ENCODE measurements at places on chromosomes 1 and 21.

- DNase-seq: no peak
These were observed 107.4 kb upstream of the COA6 start for GRCh38 chr1:234265861-234266260.

- no peak for DNase-seq
These were observed 12.6 kb downstream of the GTF2B start for GRCh38 chr1:88878731-88879130.

DNA sequence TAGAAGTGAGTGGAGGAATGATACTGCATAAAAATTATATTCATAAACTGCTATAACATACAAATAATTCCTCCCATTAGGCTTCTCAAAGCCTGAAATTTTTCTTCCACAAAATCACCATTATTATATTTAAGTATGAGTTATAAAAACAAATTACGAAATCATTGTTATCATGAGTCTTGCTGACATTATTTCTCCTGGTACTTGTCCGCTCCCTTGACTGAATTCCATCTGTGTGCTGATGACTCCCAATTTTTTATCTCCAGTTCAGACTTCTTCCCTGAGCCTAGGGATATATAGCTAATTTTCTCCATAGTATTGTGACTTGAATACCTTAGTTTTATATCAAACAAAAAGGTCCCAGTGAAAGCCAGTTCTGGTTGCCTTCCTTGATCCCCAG, 268.2 kb downstream of the HMCN1 start:
- DNase-seq: no peak

DNA sequence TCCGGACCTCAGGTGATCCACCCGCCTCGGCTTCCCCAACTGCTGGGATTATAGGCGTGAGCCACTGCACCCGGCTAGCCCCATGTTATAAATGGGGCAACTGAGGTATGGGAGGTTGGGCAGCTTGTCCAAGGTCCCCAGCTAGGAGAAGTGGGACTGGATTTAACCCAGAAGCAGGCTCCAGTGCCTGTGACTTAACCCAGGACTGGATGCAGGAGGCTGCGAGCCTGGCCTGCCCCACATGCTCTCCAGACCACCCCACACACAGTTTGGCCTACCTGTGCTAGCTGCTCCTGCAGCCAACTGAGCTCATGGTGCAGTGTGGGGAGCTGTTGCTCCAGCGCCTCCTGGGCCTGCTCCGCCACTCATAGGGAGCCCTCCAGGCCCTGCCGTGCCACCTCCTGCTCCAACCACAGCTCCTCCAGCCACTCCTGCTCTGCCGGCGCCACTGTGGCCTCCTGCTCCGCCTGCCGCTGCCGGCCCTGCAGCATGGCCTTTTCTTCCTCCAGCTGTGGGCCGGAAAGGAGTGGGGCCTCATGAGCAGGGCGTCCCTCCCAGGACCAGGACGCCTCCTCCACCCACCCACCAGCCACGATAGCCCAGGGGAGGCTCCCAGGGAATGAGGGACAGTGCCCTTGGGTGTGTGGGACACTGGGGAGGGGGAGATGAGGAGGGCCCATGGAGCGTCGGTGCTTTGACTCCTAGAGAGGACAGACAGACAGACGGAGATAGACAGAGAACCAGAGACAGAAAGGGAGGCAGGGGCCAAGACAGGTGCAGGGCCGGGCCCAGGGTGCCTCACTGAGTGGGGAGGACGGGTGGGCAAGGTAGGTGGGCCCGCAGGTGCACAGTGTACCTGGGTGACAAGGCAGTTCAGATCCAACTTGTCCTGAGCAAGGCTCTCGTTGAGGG, 12.4 kb upstream of the NBPF1 start:
- DNase-seq: no peak

DNA sequence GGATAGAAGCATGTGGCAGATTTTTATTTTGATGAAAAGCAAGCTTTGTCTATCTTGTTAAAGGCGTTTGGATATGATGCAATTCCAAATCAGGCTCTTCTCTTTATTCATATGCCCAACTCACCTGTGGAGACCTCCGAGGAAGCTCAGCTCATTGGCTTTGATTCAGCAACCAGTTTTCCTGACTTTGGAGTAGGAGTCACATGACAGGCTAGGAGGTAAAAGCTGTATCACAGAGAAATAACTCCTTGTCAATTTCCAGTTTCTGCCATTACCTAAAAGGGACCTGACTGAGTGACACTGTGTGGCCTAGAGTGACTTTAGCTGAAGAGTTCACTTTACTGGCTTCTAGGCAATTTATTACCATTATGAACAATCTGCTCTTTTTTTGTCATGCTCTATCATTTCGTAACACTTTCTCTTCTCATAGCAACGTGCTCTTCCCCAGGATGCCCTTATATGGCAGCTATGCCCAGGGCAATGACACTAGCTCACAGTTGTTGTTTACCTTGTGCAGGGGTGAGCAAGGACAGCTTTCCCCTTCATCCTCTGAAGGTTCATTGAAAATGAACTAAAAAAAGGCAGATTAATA, 107.2 kb downstream of the KCNK1 start:
- DNase-seq: no peak

DNA sequence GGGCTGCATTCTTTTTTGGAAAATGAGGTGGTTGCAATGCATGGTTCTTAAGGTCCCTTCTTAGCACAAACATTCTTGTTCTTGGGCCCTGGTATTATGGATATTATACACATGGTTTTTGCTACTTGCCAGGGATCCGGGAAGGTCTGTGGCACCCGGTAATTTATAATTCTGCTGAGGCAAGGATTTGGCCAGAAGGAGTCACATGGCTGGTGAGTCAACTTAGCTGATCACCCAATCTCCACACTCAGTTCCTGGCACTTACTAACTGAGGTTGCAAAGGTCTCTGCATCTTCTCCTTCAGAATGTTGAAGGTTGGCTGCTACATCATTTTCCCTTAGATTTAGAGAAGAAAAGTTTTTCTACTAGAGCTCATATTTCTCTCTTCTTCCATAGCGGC, 112.5 kb downstream of the ROR1 start:
- no peak for DNase-seq

- DNase-seq: no peak
These were observed 81.8 kb upstream of the KIAA0040 start for GRCh38 chr1:175274368-175274767.

- DNase-seq: no peak
These were observed 58.0 kb downstream of the STUM start for GRCh38 chr1:226606311-226607267.

DNA sequence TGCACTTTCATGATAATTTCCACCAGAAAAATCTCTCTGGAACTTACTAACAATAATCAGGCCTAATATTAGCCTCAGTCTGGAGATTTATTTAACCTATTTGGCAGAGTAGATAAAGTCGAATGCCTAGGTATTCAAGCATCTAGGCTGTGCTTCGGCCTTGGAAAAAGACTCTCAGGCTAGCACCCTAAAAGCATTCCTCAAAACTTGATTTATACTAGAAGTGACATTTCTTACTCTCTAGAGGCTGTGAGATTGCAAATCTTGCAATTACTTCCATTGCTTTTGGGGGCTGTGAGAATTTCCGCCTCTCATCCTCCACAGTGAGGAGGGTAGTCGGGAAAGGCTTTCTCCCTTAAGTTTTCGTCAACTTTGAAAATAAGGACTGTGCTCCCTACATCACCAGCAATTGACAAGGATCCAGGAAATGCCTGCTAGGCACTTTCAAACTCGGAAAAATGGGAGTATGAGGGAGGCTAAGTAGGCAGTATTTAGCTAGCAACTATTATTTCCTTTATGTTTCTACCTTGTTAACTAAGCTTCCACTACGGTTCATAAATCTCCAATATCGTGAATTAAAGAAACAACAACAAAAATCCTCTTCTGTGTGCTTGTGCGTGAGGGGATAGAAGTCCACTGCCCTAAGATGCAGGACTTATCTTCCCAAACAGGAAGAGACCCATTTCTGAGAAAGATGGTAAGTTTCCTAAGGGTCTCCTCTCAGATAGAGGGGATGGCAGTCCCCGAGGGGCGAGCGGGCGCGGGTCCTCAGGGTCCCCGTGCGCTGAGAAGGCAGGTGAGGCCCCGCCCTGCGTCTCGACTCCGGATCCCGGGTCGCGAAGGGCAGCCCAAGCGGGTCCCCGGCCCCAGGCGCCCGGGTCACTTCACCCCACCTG, 1.1 kb upstream of the LMO4 start:
- no peak for DNase-seq

DNA sequence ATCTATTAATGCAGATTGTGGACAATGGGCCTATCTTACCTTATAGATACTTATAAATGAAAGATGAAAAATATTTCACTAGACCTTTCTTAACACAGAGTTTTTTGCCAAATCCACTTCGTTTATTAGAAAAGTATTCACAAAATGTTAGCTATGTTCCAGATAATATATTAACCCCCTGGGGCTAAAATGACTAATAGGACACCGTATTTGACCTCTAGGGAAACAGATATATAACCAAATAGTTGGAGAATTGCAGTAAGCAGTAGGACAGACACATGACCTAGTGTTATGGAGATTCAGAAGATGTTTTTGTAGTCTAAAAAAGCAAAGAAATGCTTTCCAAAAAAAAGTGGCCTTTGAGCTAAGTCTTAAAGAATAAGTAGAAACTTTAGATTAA, 106.9 kb downstream of the SEC16B start:
- DNase-seq: no peak

DNA sequence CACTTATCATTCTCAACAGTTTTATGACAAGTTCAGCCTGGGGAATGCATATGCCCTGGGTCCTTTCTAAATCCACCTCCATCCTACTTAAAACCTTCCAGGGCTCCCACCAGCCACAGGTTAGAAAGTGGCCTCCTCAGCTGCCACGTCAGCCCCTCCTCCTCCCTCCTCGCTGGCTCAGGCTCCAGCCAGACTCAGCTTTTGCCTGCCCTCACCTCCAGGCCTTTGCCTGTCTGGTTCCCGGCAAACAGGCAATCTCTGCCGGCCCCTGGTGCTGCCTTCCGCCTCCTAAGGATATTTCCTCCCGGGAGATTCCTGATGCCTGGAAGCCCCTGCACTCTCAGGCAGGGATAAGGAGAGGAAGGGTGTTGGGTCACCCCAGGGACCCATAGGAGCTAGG, 9.5 kb downstream of the RHBG start:
- no peak for DNase-seq

- DNase-seq: no peak
These were observed 84.4 kb downstream of the CLEC20A start for GRCh38 chr1:178412400-178412770.
